Stimulated activated CD4-positive, alpha-beta T cell treated with anti-CD3 and anti-CD28 coated beads, Interleukin-2, amount 100 ng/mL, for 4 hours (primary cell): ENCODE measurements at places on chromosomes 3 and 15.

DNA sequence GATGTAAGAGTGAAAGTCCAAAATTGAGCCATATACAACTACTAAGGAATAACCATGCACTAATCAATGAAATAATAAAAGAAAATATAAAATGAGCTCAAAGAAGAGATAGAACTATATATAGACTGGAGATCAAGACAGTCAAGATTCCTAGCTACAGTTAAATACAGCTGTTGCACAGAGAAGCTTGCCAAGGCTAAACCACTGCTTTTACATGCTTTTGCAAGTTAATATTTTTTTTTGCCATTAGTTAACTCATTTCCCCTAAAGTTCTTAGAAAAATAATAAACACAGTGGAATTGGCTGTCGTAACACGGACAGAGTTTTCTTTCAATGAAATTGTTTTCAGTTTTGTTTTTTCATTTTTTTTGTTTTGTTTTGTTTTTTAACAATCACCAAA, 123.0 kb downstream of the VGLL3 start:
- DNase-seq = no peak

DNA sequence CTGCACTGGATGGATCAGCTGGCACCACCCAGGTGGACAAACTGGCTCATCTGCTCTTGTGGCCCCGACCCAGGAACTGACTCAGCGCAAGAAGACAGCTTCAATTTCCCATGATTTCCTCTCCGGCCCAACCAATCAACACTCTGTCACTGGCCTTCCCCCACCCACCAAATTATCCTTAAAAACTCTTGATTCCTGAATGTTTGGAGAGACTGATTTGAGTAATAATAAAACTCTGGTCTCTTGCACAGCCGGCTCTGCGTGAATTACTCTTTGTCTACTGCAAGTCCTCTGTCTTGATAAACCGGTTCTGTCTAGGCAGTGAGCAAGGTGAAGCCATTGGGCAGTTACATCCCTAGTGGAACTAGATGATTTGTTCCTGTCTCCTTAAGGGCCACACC, 16.1 kb downstream of the BDH1 start:
- DNase-seq = no peak

DNA sequence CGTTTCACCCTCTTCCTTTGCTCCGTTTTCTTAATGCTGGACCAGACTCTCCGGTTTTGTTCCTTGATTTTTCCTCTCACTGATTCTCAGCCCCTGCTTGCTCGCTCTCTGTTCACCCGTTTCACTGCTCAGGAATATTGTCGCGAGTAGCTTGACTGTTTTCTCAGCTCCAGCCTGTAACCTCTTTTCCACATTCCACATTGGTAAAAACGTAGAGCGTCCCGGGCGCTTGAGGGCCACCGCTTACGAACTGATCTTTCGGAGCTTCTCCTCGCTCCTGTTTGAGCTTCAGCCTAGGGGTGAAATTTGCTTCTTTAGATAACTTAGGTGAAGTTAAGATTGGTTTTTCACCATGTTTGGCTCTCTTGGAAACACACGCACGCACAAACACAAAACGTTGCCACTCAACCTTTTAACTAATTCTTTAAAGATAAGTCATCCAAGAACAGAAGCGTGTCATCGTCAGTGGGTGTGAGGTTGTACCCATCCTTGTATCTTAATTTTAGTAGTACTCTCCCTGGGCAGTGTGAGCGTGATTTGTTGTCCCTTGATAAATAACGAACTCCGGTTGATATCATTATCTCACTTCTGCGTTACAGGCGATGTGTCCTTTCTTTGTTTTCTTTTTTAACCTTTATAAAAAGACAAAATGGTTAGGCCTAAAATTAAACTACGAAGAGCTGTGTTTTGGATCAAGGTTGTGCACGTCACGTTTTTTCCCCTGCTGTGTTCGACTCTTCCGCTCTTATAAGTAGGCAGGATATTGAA, 1.0 kb downstream of the PAK2 start:
- peak; percentile 45 for DNase-seq

- no peak for DNase-seq
These were observed 222.0 kb upstream of the DPPA4 start for GRCh38 chr3:109559389-109559788.

- no peak for DNase-seq
These were observed 15.5 kb upstream of the ATP8B4 start for GRCh38 chr15:50134524-50135024.

DNA sequence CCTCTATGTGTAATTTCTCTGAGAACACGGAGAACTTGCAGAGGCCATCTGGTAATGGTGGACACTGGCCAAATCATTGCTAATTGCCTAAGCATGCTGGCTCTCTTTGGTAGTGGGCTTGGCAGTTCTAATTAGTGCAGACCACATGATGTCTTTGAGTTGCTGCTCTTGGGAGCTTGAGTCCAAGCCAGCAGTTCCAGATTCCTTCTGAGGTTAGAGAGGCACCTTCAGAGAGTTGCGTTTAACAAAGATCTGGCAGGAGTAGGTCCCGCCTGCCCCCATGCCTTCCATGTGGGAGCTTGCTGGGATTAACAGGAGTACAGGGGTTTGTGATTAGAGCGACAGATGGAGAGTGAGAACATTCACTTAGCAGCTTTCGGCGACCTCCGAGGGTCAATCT, 449.0 kb upstream of the LMCD1 start:
- no peak for DNase-seq

GRCh38 chr15:52558196-52558595, 10.6 kb downstream of the ARPP19 start:
- DNase-seq = peak; percentile 26

DNA sequence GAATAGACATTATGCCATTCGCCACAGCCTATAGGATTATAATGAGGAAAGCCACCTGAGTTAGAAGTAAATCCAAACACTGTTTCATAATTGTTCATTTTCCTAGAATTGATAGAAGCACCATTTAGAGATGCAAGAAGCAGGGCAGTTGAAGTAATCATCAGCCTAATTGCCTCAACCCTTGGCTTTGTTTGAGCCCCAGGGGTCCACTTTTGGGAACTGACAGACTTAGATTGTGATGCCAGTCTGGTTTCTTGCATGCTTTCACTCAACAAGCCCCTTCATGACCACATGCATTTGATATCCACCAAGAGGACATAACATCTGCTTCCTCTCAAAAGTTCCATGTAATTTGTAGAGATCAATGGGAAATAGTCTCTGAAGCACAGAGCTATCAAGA, 97.2 kb upstream of the COL8A1 start:
- no peak for DNase-seq

DNA sequence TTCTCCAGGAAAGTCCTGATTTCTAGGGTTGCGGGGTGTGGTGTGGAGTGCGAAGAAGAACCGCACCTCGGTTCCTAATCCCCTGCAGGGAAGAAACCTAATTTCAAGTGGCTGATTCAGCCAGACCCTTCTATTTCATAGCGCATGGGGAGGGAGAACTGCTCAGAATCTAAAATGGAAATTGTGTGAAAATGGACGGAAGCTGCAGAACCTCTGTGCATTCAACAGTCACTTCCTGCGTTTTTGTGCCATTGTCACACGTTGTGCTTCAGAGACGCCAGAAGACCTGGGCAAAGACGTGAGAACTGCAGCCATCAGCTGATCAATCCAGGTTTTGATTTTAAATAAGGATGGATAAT, 1.2 kb downstream of the SIDT1 start:
- no peak for DNase-seq

GRCh38 chr3:106582151-106582550, 713.3 kb upstream of the CBLB start:
- no peak for DNase-seq

DNA sequence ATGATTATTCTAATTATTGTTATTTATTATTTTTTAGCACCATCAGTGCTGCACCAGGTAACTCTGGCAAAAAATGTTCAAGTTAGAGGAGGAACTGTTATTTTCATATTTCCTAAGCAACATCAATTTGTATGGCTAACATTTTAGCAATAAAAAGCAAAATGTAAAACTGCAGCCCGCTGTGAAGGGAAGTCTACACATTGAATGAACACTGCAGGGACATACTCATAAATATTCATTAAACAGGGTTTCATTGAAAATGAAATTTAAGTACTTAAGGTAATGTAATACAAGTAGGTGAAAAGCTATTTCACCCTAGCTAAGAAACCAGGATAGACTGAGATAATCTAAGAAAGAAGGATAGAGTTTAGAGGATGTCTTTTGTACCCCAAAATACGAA, 532.7 kb downstream of the NLGN1 start:
- DNase-seq = no peak

DNA sequence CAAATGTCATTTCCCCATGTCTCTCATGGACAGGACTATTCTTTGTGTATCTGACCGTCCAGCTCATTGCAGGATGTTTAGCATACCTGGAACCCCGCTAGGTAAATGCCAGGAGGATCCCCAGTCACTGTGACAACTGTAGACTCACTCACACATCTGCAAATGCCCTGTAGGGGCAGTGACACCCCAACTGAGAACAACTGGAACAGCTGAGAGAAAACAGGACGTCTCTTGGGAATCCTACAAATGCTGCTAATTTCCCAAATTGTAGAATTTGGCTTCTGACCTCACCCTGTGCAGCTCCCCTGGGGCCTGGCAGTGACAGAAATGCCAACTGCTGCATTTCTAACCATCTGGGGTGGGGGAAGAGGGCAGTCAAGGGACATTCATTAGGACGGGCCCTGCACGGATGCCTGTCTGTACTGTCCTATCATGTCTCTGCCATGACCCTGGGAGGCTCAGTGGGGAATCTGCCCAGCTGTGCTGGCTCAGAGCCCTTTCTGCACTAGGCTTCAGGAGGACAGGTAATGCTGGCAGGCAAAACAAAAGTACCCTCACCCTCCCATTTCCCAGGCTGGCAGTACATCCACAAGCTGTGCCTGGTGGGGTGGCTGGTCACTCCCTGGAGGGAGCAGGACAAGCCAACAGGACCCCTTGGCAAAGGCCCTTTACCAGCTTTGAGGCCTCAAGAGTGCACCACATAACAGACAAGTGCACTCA, 30.4 kb downstream of the RAB6B start:
- DNase-seq = no peak

- DNase-seq = no peak
These were observed 135.0 kb upstream of the PRICKLE2 start for GRCh38 chr3:64360280-64360679.

DNA sequence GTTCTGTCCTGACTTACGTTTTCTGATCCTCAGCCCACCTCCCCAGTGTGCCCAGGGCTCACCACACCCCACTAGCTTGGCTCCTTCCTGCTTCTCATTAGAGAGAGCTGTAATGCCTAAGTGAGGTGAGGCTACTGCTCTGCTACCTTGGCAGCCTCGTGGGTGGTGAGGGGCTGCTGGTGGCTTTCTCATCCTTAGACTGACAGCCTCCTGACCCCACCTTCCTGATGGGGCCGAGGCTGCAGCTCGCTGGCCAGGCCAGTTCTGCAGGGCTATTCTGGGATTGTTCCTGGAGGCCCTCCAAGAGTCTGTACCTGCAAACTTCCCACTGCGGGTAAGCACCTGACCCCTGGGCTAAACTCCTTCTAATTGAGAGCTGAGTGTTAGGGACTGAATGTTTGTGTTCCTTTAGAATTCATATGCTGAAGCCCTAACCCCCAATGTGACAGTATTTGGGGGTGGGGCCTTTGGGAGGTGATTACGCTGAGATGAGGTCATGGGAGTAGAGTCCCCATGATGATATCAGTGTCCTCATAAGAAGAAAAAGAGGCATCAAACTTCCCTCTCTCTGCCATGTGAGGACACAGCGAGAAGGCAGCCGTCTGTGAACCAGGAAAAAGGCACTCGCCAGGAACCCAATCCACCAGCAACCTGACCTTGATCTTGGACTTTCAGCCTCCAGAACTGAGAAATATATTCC, 38.1 kb upstream of the IQSEC1 start:
- DNase-seq = no peak

GRCh38 chr3:193372783-193373182, 5.8 kb downstream of the ATP13A5 start:
- no peak for DNase-seq

GRCh38 chr3:141388823-141389621, 20.7 kb downstream of the ZBTB38 start:
- no peak for DNase-seq

DNA sequence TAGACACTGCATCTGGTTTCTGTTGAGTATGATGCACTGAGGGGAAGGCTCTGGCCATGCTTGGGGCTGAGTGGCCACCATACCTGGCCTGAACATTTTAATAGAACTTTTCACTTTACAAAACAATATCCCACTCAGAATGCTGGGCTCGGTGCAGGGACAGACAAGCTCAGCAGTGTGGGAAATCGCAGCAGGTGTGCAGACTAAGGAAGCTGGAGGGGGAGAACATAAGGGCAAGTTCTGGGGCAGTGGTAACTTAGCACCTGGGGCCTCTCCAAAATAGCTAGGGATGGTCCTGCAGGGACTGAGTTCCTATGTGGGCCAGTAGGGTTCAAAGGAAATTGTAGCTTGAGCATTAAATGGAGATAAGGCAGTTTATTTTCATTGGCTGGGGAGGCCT, 90.9 kb upstream of the RNU6-1 start:
- no peak for DNase-seq

GRCh38 chr3:129567176-129567705, 24.3 kb downstream of the H1-8 start:
- no peak for DNase-seq

DNA sequence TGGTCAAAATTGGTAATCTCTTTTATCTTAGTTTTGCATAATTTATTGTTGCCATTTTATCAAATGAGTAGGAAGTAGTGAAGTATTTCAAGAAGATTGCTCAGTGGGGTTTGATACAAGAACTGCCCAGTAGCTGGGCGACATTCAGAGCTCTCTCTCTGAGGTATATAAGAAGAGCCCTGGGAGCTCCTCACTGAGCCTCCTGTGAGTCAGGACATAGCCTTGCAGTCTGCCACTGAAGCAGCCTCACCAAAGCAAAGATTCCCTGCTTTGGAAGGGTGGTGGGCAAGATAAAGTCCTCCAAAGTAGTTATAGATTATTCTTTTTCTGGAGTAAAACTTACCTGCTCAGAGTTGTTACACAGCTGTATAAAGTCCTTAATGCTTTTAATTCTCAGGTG, 26.1 kb downstream of the SKIL start:
- DNase-seq = no peak

- no peak for DNase-seq
These were observed 253.9 kb downstream of the LSAMP start for GRCh38 chr3:116191409-116191808.

DNA sequence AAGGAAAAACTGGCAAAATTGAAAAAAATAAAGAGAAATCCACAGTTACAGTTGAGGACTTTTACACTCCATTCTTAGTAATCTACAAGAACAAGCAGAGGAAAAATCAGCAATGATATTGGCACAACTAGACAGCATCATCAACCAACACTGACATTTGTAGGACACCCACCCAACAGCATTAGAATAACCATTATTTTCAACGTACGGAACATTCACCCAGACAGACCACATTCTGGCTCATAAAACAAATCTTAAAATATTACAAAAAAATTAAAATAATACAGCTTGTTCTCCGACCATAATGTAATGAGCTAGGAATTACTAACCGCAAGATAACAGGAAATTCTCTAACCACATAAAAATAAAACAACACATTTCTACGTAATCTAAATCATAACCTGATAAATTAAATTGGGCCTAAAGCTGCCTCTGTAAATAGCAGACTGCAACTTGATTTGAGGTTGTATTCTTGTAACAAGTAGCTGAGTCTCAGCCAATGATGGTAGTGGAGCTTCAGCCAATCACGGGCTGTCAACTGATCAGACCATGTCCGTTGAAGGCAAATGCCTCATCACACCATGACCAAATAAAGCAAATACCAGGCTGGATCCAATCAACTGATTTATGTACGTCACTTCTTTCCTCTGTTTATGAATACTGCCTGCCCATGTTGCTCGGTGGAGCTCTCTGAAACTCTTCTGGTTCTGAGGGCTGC, 9.2 kb downstream of the PLSCR4 start:
- DNase-seq = no peak
